ENCODE measurements at places on chromosomes 13 and 19.

DNA sequence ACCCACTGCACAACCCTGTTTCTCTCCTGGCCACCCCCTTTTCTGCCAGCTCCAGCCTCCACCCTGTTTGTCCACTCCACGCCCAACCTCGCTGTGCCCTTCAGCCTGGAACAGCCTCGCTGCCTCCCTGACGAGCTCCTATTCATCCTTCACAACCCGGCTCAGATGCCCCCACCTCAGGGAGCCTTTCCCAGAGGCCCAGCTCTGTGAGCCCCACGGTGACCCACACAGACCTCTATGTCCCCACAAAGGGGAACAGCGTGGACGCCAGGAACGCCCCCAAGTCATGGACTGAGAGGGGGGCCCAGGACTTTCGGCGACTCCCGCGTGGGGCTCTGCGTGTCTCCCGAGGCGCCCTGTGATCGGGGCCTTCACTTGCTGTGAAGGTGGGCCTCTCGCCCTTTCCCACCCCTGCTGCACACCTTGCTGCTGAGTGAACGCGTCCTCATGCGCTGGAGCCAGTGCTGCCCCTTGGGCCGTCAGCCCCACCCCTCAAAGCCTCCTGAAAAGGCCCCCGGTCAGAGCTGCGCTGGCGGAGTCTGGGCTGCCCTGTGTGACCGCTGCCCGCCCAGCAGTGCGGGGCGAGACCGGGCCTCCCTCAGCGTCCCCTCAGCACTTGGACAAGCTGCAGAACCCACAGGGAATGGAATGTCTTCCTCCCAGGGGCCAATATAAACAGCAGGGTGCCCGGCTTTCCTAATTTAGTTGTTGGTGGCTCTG, 40.0 kb downstream of the ADPRHL1 start:
- peaks cover 10% of the 10 kb centered on the region for H3K27me3 ChIP-seq
- ATAC-seq: peak; percentile 78
- H3K4me3 ChIP-seq: peak overlapping the region; percentile 32
- H3K27ac ChIP-seq: peak overlapping the region; percentile 84

DNA sequence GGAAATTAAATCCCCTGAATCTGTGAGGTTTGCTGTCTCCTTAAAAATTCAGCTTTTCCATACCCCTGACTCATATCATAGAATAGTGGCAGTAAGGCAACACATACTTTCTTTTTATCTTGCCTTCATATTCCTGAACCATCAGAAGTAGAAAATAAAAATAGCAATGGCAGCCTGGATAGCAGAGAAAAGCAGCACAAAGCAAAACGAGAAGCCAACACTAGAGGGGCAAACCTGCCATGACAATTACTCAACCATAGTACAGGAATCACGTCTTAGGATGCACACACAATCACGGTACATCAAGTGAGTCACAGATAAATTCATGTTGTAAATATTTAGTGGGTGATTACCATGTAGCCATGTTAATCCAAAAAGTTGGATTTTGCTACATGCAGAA, 343.0 kb downstream of the ITGBL1 start:
- H3K27ac ChIP-seq: no peak overlapping the region
- H3K4me1 ChIP-seq: no peaks in the 10 kb centered on the region
- no peaks in the 10 kb centered on the region for H3K27me3 ChIP-seq
- H3K4me3 ChIP-seq: no peak overlapping the region

DNA sequence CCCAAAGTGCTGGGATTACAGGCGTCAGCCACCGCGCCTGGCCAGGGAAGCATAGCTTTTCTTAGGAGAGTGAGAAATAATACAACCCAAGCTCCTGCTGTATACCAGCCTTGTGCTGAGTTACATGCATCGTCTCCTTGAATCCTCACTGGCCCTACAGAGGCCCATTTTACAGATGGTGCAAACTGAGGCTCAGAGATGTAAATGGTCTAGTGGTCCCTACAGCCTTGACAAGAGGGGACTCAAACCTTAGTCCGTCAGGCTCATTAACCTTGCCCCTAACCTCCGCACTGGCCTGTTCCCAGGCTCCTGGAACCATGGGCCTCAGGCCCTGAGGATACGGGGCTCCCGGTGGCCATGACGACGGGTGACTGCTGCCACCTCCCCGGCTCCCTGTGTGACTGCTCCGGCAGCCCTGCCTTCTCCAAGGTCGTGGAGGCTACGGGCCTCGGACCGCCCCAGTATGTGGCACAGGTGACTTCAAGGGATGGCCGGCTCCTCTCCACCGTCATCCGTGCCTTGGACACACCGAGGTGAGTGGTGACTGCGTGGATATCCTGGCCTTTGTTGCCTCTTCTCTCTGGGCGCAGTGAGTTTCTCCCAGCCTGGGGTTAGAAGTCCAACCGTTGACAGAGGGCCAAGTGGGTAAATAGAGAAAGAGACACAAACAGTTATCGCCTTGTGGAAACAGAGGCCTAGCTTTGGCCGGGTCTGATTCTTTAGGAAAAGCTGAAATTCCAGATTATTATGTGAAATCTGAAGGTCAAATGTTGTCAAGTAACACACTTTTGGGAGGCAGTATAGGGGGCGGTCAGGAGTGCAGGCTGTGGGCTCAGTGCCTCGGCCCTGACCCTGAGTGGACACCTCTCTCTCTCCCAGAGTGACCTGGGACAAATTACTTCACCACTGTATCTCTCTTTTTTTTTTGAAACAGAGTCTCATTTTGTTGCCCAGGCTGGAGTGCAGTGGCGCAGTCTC, 8.7 kb downstream of the MARCHF2 start:
- ATAC-seq: no peak
- no peaks in the 10 kb centered on the region for H3K27me3 ChIP-seq
- no peak overlapping the region for H3K27ac ChIP-seq
- H3K36me3 ChIP-seq: no peaks in the 10 kb centered on the region

GRCh38 chr19:46624958-46625661, at the start of gene PTGIR:
TSS of gene PTGIR (minus strand) at chr19:46625089. CDS start at chr19:46624225, 864 bp downstream.
- no peaks in the 10 kb centered on the region for H3K36me3 ChIP-seq
- H3K27me3 ChIP-seq: no peaks in the 10 kb centered on the region
- ATAC-seq: peak; percentile 87
- H3K4me3 ChIP-seq: peak within 1 kb of the TSS; percentile 27
- H3K27ac ChIP-seq: peak within 1 kb of the TSS; percentile 80

DNA sequence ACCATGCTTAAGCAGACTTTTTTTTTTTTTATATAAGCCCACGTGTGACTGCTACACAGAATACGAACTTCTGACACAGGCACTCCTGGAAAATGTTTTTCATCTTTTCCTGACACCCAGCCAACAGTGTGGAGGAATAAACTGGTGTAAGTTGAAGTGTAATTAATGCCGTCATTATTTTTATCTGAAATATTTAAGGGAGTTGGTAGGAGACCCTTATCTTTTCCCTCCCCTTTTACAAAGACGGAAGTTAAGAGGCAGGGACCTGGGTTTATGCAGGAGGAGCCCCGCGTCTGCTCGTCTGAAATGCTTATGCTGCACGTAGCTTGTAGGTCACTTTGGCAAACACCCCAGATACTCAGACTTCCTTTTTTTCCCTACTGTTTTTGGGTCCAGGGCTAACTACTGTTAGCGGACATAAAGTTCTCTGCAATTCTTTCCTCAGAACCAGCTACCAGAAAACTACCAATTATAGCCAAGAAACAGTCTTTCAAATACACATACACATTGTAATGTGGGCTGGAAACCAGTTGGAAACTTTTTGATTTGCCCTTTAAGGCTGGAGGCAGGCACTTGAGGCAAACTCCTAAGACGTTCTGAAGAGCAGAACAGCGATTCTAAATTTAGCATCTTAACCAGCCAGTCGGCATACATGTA, 50.8 kb downstream of the EFNB2 start:
- no peaks in the 10 kb centered on the region for H3K27me3 ChIP-seq
- peak; percentile 84 for ATAC-seq
- peak overlapping the region; percentile 40 for H3K4me3 ChIP-seq
- no peaks in the 10 kb centered on the region for H3K36me3 ChIP-seq
- no peaks in the 10 kb centered on the region for H3K4me1 ChIP-seq
- H3K27ac ChIP-seq: peak overlapping the region; percentile 91

DNA sequence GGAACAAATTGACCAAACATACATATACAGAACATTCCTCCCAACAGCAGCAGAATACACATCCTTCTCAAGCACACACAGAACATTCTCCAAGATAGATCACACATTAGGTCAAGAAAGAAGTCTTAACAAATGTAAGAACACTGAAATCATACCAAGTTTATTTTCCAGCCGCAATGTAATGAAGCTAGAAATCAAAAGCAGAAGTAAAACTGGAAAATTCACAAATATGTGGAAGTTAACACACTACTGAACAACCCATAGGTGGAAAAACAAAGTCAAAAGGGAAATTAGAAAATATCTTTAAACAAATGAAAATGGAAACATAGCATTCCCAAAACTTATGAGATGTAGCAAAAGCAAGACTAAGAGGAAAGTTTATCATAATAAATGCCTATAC, 692.6 kb downstream of the DIAPH3 start:
- no peaks in the 10 kb centered on the region for H3K36me3 ChIP-seq
- H3K27me3 ChIP-seq: no peaks in the 10 kb centered on the region
- no peak overlapping the region for H3K4me3 ChIP-seq
- no peak for ATAC-seq
- H3K27ac ChIP-seq: no peak overlapping the region

- H3K4me1 ChIP-seq: no peaks in the 10 kb centered on the region
- H3K36me3 ChIP-seq: no peaks in the 10 kb centered on the region
- peak; percentile 83 for ATAC-seq
- H3K27ac ChIP-seq: no peak overlapping the region
Measured at GRCh38 chr13:79711631-79712030, 230.7 kb downstream of the NDFIP2 start.

DNA sequence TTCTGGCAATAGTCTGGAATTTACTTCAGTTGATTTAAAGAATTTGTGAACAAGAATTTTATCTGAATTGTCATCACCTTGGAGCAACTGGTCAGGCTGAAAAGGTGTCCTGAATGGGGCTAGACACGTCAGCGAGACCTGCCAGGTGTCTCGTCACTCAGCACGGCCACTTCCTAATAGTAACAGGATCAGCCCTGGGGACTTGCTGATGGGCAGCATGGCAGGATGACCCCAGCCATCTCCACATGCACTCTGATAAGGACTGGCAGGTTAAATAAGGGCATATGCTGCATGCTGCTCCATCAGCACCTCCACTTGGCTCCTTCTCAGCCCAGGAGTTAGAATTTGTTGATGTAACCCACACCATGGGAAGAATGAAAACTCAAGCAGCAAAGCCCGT, 224.2 kb downstream of the FOXO1 start:
- no peak overlapping the region for H3K4me3 ChIP-seq
- peaks cover 51% of the 10 kb centered on the region for H3K4me1 ChIP-seq
- H3K36me3 ChIP-seq: no peaks in the 10 kb centered on the region
- H3K27ac ChIP-seq: no peak overlapping the region
- H3K27me3 ChIP-seq: no peaks in the 10 kb centered on the region

DNA sequence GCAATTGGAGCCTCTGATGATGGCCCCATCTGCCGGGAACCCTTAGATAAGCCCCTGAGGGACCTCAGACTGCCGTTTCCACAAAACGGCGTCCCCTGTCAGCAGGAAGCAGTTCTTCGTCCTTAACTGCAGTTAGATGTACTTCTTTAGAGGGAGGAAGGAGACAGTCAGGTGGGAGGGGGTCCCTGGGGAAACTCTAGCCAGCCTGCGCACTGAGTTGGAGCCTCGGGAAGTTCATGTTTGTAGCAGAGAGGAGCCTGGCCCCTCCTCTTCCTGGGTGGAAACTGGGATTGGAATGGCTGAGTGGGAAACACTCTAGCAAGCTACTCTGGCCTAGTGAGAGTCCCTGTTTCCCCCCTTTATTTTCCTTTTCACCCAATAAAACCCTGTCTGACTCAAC, 612.4 kb downstream of the PCDH9 start:
- H3K27me3 ChIP-seq: no peaks in the 10 kb centered on the region
- no peak overlapping the region for H3K4me3 ChIP-seq
- H3K4me1 ChIP-seq: no peaks in the 10 kb centered on the region
- no peaks in the 10 kb centered on the region for H3K36me3 ChIP-seq
- H3K27ac ChIP-seq: no peak overlapping the region

- H3K27ac ChIP-seq: no peak overlapping the region
- no peak for ATAC-seq
- H3K36me3 ChIP-seq: no peaks in the 10 kb centered on the region
- no peaks in the 10 kb centered on the region for H3K27me3 ChIP-seq
- H3K4me3 ChIP-seq: no peak overlapping the region
- no peaks in the 10 kb centered on the region for H3K4me1 ChIP-seq
Measured at GRCh38 chr13:76440568-76440967, 445.6 kb downstream of the KCTD12 start.

- no peaks in the 10 kb centered on the region for H3K27me3 ChIP-seq
- no peaks in the 10 kb centered on the region for H3K36me3 ChIP-seq
- ATAC-seq: peak; percentile 40
- peak overlapping the region; percentile 96 for H3K27ac ChIP-seq
Measured at GRCh38 chr13:49791711-49792549, 552 bp downstream of the KPNA3 start.

- H3K27ac ChIP-seq: no peak overlapping the region
- H3K36me3 ChIP-seq: peaks cover 40% of the 10 kb centered on the region
- ATAC-seq: no peak
- H3K4me3 ChIP-seq: no peak overlapping the region
- H3K27me3 ChIP-seq: no peaks in the 10 kb centered on the region
- no peaks in the 10 kb centered on the region for H3K4me1 ChIP-seq
Measured at GRCh38 chr13:100534147-100534843, 54.3 kb downstream of the GGACT start.

DNA sequence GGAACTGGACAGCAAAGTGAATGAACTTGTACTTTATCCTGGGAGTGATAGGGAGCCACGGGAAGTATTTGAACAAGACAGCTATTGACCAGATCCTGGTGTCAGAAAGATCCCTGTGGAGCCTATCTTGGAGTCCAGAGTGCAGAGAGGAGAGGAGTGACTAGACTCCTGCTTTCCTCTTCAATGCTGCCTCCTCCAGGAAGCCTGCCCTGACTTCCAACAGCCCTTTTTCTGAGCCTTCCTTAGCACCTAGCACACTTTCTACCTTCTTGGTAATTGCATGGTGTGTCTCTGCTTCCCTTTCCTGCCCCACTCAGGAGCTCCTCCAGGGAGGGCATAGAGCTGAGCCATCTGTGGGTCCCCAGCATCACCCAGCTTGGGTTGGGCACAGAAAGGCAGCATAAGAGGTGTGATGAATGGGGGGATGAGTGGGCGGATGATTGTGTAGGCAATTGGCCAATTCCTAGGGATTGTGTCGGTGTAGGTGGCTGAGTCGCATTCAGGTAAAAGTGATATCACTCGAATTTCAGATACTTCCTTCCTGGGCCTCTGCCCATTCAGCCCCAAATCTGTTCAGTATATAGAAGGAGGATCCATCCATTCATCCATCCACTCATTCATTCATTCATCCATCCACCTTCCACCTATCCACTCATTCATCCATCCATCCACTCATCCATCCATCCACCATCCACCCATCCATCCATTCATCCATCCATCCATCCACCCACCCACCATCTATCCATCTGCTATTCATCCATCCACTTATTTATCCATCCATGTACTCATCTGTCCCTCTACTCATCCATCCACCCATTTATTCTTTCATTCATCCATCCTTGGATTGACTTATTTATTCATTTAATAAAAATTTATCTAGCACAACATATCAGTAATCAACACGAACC, 26.9 kb downstream of the CYP4F22 start:
- no peak overlapping the region for H3K4me3 ChIP-seq
- no peaks in the 10 kb centered on the region for H3K36me3 ChIP-seq
- H3K27ac ChIP-seq: no peak overlapping the region
- H3K27me3 ChIP-seq: peaks cover 65% of the 10 kb centered on the region
- ATAC-seq: no peak

GRCh38 chr13:73684286-73684685, 449.9 kb downstream of the KLF12 start:
- no peak overlapping the region for H3K27ac ChIP-seq
- no peak for ATAC-seq
- no peaks in the 10 kb centered on the region for H3K4me1 ChIP-seq
- no peaks in the 10 kb centered on the region for H3K27me3 ChIP-seq
- no peaks in the 10 kb centered on the region for H3K36me3 ChIP-seq
- no peak overlapping the region for H3K4me3 ChIP-seq

Measured in gastroesophageal sphincter (tissue), 4 donors.